ENCODE measurements at places on chromosomes 3 and 15.

- DNase-seq, result peak; percentile 5
Observed at GRCh38 chr3:17195192-17195611, 310.4 kb downstream of the PLCL2 start.

GRCh38 chr15:25180606-25181292 is 226.0 kb downstream of the SNRPN start:
- DNase-seq, result no peak

DNA sequence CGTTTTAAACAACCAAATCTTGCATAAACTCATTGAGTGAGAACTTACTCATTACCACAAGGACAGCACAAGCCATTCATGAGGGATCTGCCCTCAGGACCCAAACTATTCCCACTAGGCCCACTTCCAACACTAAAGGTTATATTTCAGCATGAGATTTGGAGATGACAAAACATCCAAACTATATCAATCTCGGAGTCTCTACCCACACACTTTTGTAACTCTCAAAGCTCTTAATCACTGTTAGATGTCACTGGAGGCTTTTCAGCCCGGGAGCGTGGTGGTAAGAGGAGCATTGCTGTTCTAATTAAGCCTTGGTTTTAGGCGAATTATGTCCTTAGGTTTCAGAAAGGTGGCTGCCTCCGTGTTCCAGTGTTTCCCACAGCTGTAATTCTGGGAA is 86.3 kb downstream of the CNTN6 start:
- no peak for DNase-seq

GRCh38 chr15:96320703-96321638 is 9.5 kb upstream of the NR2F2 start:
- DNase-seq, result peak; percentile 17

DNA sequence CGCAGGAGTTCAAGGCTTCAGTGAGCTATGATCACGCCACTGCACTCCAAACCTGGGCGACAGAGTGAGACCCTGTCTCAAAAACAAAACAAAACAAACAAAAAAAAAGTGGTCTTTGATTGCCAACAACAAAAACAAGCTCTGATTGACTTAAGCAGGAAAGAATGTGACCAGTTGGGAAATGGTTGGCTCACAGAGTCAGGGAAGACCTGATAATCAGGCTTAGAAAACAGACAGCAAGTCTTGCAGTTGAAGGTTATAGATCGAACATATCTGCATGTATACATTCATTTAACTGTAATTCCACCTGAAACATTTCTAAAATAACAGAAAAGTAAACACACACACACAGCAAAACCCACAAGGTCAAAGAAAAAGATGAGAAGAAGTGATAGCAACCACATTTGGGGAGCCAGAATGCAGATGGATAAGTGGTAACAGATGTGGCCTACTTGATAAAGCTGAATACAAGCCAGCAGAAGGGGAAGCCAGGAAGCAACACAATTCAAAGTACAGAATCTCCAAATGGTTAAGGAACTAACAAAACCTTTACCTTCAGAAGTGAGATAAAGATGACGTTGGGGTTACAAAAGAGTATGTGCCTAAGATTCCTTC is 699.9 kb upstream of the ZNF385D start:
- no peak for DNase-seq

DNA sequence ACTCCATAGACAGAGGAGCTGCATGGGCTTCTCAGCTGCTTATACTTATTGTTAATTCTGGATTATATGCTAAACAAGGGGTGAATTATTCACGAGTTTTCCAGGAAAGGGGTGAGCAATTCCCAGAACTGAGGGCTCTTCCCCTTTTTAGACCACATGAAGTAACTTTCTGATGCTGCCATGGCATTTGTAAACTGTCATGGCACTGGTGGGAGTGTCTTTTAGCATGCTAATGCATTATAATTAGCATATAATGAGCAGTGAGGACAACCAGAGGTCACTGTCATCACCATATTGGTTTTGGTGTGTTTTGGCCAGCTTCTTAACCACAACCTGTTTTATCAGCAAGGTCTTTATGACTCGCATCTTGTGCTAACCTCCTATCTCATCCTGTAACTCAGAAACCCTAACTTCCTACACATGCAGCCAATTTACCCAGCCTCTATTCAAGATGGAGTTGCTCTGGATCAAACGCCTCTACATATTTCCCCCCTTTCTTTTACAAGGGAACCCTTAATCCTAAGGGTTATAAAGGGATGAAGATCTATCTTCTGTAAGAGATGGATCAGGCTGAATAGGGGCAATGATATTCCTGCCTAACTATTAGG is 12.1 kb upstream of the DMXL2 start:
- no peak for DNase-seq

DNA sequence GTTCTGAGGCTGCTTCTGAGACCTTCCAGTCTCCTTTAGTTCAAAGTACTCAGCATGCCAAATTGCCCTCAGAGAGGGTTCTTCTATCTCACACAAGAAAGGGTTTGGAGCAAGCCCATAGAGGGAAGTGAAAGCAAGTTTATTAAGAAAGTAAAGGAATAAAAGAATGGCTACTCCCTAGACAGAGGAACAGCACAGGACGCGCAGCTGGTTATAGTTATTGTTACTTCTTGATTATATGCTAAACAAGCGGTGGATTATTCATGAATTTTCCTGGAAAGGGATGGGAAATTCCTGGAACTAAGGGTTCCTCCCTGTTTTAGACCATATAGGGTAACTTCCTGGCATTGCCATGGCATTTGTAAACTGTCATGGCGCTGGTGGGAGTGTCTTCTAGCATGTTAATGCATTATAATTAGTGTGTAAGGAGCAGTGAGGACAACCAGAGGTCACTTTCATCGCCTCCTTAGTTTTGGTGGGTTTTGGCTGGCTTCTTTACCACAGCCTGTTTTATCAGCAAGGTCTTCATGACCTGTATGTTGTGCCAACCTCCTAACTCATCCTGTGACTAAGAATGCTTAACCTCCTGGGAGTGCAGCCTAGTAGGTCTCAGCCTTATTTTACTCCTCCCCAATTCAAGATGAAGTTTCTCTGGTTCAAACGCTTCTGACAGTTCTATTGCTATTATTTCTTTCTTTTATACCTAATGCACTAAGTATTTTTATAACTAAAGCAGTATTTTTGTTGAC is 26.3 kb downstream of the SCN11A start:
- no peak for DNase-seq
